ENCODE measurements at places on chromosomes 1 and 21.

GRCh38 chr1:227396539-227397353, 78.5 kb upstream of the CDC42BPA start:
- DNase-seq, result no peak

- no peak for DNase-seq
Observed at GRCh38 chr1:203095061-203095690, 9.4 kb upstream of the MYOG start.

GRCh38 chr1:66439031-66439740, 94.8 kb upstream of the SGIP1 start:
- no peak for DNase-seq

- no peak for DNase-seq
Observed at GRCh38 chr1:85406081-85406480, 58.9 kb downstream of the DDAH1 start.

GRCh38 chr1:19819701-19820100, 4.6 kb upstream of the RNF186 start:
- no peak for DNase-seq

GRCh38 chr1:54300401-54300800, 100.4 kb downstream of the MRPL37 start:
- no peak for DNase-seq

- DNase-seq, result no peak
Observed at GRCh38 chr1:190908246-190908645, 430.6 kb upstream of the BRINP3 start.

- DNase-seq, result no peak
Observed at GRCh38 chr1:185044387-185044786, 971 bp upstream of the RNF2 start.

GRCh38 chr1:236608930-236609726, 4.8 kb upstream of the HEATR1 start:
- DNase-seq, result peak; percentile 41

DNA sequence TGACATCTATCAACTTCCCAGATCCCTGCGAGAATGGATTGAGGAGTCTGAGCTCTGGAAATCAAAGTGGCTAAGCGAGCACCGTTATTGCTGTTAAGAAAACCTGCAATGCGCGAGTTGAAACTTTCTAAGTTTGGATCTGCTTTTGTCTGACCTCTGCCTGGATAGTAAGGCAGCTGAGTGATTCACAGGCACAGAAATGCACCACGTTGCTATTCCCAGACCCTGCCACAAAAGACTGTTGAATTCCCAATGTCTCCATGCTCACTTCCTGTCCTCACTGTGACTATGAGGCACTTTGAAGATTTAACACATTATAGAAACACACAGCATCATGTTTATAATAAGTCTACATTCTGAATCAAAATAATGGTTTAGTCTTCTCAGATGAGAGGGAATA, 27.1 kb upstream of the CNIH3 start:
- DNase-seq, result no peak

DNA sequence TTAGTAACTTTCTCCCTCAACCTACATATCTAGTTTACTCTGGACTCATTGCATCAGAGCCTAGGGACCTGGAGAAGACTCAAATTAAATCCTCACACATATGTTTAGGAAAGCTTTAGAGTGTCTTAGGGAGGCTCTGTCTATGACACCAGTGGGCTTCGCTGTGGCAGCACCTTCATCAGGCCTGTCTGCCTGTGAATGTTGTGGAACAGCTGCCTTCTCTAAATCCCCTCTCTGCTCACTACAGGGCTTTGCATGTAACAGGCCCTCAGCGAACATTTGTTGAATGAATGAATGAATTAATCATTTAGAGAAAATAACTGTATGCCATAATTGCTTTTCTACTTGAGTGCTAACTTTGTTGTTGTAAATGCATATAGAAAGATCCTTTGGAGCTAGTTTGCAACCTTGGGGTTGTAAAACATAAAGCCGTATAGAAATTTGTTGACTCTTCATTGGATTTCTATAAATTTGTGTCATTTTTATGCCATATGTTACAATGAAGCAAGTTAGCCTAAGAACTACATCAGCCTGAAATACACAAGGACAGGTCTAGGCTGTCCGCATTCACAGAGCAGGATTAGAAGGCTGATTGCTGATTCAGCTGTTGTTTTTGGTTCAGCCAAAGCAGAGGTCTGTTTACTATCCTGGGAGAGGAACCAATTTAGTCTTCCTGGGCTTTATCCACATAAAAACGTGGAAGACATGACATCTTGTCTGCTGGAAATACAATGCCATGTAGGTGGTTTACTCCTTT, 238.0 kb downstream of the ASTN1 start:
- no peak for DNase-seq

- no peak for DNase-seq
Observed at GRCh38 chr1:154334079-154335024, 9.0 kb downstream of the ATP8B2 start.

- no peak for DNase-seq
Observed at GRCh38 chr1:4422504-4423289, 231.7 kb upstream of the AJAP1 start.

DNA sequence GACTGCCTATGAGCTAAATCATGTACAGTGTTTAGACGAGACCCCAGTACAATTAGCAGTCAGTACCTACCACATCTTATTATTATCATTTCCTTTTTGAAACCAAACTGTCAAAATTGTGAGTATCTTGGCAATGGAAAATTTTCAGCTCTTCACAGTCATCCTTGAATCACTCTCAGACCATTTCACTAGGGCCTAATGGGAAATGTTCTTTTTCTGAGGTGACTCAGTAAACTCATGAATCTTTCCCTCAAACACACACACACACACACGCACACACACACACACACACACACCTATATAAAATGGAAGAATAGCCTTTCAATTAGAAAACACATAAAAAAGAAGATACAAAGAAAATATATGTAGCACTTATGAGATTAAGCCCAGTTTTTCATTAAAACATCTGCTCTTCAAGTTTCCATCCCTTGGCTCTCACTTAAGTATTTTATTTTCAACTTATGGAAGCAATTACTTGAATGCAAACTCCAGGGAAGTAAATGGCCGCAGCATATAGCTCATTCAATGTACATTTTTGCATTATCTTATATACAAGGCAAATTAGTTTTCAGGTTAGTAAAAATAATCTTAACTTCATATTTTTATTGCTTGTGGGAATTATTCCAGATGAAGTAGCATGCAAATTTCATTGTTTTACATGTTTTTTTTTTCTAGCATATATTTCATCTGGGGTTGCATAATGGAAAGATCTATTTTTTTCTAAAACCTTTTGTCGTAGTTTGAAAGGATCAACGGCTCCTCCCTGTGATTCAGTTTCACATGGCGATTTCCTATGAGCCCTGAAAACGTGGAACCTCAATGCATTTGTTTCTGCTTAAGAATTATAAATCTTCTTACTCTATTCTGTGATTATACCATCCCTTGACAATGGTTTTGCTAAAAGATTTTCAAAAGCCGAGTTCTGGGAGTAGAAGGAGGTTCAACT, 46.3 kb upstream of the TMPRSS15 start:
- DNase-seq, result no peak
